ENCODE measurements at places on chromosomes 6 and 20.

GRCh38 chr20:60060593-60060992 lies 102.4 kb downstream of the CDH26 start:
- no peak for DNase-seq

GRCh38 chr6:113860181-113860955 lies 3.2 kb downstream of the MARCKS start:
- DNase-seq = no peak

GRCh38 chr6:103326760-103327757 lies 1532.7 kb downstream of the HACE1 start:
- peak; percentile 39 for DNase-seq

DNA sequence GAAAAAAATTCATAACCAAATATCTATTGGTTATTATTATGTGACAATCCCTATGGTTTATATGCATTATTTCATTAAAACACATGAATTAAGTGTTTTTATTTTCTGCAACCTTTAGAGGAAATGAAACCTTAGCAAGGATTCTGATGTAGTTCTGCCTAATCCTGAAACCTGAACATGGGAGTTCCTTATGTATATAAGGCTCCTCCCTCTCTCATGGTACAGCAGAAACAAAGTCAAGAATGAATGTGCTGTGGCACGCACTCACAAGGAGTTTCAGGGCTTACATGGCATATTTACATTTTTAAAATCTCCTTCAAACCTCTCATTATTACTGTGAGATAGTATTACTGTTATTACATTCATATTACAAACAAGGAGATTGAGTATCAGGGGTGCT lies 426.4 kb upstream of the CITED2 start:
- DNase-seq = no peak

- DNase-seq = no peak
These were observed 1.3 kb downstream of the VWA7 start for GRCh38 chr6:31775633-31776484.

- DNase-seq = peak; percentile 16
These were observed 192.2 kb downstream of the RFPL4B start for GRCh38 chr6:112539355-112539754.

DNA sequence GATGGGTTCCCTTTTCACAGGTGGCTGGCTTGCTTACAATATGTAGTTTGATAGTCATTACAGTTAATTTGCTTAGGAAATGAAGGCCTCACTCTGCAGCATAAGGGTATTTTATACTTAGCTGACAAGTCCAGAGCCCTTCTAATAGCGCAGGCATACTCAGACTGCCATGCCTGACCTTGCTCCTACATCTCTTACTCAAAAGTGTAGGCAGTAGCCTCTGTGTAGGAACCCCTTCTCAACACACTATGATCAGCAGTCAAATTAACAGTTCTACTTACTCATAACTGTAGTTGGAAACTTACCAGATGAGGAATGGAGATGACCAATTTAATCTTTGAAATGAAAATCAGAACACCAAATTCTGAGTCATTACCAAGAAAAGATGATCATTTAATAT lies 373.5 kb downstream of the TBC1D32 start:
- DNase-seq = no peak

DNA sequence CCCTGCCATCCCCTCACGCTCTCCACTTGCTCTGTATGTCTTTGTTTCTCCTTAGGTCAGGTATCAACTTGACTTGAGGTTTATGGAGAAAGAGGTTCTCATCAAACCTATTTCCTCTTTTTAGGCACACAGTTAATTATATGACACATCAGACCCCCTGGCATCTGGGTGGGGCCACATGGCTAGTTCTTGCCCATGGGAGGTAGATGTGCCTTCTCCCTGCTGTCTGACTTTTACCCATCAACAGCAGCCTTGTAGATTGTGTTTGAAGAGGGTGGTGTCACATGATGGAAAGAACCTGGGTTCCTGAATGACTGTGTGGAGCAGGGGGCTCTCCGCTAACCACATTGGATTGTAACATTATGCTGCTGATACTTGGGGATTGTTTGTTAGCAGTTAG lies 7.2 kb upstream of the UQCC2 start:
- DNase-seq = no peak

GRCh38 chr6:37820718-37821079 lies 1.2 kb downstream of the ZFAND3 start:
- no peak for DNase-seq
